Activated CD4-positive, alpha-beta T cell treated with anti-CD3 and anti-CD28 coated beads, Interleukin-2, amount 10 ng/mL, durations not matched to agents 7 days and 5 days (primary cell): ENCODE measurements at places on chromosomes 11 and 22.

GRCh38 chr11:114483929-114484328, 44.7 kb downstream of the REXO2 start:
- no peak for DNase-seq

DNA sequence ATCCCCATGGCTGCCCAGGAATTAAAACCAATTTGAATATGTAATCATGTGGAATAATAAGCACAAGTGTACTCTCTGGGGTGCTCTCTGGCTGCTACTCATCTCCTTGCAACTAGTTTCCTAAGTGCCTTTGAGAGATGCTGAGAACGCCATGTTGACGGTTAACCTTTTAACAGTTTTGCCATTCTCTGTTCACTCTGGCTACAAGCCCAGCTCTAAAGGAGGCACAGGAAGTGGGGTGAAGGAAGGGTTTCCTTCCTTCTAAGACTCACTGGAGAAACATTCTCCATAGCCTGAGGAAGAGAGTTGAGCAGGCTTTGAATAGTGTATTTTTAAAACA, 122.0 kb upstream of the ZC3H12C start:
- DNase-seq = peak; percentile 13

- DNase-seq = no peak
These were observed 66.1 kb downstream of the SLC36A4 start for GRCh38 chr11:93131709-93132108.

DNA sequence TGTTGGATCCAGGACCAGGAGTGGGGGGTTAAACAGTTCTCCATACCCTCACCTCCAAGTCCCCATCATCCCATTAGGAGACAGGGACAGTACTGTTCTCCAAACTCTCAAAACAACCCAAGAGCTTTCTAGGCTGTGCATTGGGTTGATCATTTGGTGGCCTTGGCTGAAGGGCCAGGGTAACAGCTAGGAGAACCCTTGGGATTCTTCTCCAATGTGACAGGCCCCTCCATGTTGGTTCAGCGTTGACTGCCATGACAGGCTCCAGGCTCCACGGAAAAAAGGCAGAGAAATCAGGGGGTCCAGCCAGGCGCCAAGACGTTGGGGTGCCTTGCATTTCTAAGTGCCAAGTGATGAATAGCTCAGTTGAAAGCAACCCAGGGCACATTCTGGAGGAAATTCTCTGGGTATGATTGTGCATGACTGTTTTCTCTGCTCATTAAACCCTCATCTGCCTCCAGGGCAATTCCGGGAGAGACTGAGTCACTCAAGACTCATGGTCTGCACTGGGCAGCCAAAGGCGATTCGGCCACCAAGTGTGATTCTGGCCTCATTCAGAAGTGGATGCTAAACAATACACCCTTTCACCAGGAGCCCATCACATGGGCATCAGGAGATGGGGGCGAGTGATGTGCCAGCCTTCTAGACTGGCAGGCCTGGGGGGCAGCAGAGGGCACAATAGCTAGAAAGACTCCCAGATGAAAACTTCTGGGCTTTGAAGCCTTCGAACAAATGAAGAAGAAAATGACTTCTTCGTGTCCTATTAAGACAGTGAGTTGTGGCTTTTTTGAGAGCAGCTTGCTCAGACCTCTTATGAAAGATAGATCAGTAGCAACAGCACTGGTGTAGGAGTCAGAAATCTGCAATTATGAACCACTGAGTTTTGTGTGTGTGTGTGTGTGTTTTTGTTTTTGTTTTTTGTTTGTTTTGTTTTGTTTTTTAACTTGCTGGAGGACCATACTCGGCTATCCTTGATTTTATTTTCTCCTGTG, 27.7 kb downstream of the CD44 start:
- DNase-seq = peak; percentile 43

DNA sequence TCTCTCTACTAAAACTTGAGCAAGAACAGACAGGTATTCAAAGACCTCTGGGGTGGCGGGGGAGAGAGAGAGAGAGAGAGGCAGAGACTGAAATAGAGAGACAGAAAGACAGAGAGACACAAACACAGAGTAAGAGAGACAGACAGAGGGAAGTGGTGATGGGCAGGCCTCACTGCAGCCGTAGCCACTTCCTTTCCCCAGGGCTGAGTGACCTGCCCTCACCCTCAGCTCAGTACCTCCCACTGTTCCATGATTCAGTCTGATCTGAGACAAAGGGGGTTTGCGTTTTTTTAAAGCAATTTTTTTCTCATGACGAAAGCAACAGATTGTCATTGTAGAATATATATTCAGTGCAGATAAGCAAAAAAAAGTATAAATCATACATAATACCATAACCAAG, 607.9 kb upstream of the B3GAT1 start:
- no peak for DNase-seq

DNA sequence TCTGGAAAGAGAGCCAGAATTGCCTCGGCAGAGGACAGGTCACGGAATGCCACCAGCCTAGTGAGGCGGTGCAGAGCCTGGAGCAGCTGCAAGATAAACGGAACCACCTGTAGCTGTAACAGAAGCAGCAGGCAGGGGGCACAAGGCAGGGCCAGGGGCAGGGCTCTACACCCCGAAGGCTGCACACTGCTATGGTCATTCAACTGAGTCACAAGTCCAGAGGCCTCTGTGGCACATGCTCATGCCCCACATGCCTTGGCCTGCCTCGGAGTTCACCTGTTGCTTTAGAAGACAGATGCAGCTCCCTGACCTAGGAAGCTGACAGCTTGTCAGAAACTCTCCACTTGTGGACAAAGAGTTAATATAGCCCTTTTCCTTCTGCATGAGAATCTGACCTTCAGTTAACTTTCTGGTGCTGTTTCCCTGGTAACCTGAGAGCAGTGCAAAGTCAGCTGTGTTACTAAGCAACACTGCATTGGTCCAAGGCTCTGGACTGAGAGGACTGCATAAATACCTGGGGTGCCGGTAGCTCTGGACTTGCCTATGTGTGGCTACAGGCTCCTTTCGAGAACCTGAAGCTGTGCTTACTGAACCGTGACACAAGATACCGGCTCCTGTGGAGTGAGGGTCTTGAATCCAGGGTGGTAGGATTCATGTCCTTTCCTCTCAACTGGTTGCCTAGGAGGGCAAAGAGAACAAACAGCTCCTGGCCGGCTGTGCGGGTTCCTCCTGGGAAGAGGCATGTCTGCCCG, 10.5 kb downstream of the COMMD9 start:
- DNase-seq = no peak

GRCh38 chr11:60872124-60872960, 5.0 kb downstream of the ZP1 start:
- DNase-seq = no peak

- no peak for DNase-seq
These were observed 472.2 kb upstream of the ANO3 start for GRCh38 chr11:25859776-25860175.

GRCh38 chr11:66106786-66107599, 36.9 kb downstream of the PACS1 start:
- no peak for DNase-seq

DNA sequence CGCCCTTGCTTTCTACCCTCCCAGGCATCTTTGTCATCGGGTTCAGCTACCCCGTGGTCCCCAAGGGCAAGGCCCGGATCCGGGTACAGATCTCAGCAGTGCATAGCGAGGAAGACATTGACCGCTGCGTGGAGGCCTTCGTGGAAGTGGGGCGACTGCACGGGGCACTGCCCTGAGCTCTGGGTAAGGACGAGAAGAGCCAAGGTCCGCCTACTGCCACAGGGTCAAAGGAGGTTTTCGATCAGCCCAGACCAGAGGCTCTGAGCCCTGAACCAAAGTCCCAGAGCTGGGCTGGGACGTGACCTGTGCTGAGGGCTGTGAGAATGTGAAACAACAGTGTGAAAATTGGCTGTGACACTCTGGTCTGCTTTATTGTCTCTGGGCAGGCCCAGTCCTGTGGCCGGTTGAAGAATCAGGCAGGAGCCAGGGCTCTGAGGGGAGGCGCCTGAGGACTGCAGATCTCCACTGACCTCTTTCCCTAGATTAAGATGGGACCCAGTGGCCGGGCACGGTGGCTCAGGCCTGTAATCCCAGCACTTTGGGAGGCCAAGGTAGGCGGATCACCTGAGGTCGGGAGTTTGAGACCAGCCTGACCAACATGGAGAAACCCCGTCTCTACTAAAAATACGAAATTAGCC, 6.5 kb upstream of the GALR3 start:
- DNase-seq = no peak

DNA sequence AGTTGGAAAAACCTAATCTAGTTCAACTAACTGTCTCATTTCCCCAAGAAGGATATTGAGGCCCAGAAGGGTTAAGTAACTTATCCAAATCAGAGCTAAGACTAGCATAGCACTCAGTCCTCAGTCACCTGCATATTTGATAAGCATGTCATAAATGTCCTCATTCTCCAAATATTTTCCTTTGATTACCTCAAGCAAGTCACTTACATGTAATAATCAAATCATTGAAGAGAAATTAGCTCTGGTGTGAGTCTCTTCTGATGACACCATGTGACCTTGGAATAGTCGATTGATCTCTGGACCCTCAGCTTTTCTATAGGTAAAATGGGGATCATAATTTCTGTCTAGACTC, 48.8 kb upstream of the PICALM start:
- DNase-seq = no peak

DNA sequence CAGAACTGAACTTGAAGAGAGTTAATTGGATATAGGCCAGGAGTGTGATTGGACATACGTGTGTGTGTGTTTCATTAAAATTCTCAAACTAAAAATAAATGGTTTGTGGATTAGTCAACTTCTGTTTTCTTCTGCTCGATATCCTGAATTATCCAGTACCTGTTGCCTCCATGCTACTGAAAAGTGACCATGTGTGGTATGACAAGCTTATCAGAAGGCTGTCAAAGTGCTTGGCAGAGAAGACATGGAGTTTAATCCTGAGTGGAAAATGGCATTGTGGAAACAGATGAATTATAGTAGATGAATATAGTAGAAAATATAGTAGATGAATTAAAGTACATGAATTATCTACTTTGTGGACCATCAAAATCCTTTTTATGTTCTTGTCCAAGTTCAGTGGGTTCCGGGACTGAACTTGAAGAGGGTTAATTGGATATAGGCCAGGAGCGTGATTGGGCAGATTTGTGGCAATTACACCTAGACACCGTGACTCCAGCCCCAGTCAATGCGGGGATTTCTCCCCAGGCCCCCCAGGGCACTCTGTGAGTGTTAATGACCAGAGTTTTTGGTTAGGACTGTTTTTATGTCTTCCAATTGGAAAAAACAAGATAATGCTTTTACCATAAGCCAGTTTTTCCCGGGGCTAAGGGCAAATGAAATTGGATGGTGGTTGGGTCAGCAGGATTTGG, 30.1 kb downstream of the GRAMD1B start:
- no peak for DNase-seq

GRCh38 chr11:14079011-14079410, 116.5 kb downstream of the SPON1 start:
- peak; percentile 24 for DNase-seq

DNA sequence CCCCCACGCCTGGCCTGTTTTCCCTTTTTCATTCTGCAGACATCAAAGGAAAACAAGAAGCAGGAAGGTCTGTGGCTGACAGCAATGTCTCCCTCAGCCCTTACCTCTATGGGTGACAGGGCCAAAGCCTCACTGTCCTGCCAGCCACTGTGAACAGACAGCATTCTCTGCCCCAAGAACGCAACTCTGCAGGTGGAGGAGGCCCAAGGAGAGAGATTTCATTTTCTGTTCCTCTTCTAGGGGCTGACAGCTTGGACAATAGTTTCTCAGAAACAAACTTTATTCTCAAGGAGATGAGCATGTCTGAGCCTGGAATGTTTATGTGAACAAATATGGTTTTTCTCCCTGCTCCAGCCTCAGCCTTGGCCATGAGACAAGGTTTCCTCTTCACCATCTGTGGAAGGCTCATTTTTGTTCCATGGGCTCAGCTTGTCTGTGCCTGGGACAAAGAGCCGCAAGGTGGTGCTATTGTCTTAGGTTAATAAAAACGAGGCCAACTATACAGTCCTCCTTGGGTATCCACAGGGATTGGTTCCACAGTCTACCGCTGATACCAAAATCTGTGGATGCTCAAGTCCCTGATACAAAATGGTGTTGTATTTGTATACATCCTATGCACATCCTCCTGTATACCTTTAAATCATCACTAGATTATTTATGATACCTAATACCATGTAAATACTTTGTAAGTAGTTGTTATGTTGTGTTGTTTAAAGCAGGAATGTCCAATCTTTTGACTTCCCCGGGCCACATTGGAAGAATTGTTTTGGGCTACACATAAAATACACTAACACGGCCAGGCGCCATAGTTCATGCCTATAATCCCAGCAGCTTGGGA, 5.8 kb downstream of the PIWIL3 start:
- peak; percentile 61 for DNase-seq

DNA sequence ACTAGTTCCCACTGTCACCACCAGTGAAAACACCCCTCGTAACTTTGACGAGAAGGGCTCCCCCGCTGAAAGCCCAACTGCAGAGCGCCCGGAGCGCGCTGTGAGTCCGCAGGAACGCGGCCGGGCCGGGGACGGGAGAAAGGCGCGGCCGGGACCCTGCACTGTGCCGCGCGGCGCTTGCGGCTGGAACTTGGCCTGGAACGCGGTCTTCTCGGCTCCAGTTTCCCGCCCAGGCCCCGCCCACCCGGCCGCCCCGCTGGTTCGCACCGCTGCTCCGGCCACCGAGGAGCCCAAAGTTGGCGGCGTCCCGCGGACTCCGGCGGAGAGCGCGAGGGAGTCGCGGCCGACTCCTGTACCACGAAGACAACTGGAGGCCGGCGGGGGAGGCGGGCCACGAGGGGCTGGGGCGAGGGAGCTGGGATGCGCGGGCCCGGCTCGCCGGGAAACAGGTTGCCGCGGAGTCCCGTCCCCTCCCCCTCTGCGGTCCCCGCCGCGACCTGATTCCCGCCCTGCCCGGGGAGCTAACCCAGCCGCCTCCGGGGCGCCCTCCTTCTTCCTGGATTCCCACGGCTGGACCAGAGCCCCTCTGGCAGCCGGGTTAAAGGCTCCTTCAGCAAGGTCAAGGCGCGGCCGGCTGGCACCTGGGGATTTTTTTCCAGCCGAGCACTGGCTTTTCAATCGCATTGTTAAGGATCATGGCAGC, 3.4 kb downstream of the TENM4 start:
- no peak for DNase-seq

- no peak for DNase-seq
These were observed 19.3 kb downstream of the CREB3L1 start for GRCh38 chr11:46296528-46297448.

- no peak for DNase-seq
These were observed 131.9 kb downstream of the MED15 start for GRCh38 chr22:20639343-20639742.

- DNase-seq = no peak
These were observed 50.0 kb upstream of the ADA2 start for GRCh38 chr22:17269224-17269606.

- no peak for DNase-seq
These were observed 27.9 kb upstream of the RBMXL2 start for GRCh38 chr11:7060868-7061267.

DNA sequence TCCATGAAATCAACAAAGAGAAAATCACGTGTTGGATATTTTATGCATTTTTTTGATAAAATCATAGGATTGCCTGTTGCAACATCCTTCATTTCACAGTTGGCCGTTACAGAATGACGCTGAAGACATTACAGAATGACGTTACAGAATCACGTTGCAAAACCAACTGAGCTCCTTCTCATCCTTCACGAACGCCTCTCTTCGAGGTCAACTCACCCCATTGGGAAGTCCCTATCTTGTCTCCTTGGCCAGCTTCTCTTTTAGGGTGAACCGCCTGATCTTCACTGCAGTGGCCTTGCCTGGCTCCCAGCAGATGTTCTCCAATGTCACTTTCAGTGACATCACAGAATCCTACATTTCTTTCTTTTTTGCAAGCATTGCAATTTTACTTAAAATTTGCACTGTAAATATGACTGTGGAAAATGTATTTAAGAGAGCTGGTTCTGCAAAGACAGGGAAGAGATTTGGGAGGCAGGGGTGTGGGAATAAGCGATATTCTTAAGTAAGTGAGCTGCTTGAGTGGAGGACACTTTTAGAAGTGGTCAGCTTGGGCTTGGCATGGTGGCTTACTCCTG, 5.1 kb downstream of the KRTAP5-7 start:
- no peak for DNase-seq
